D341Med (cell line): ENCODE measurements at places on chromosomes 7 and 10.
A peak's percentile ranks its signal among the peaks of the same experiment; 100 is the strongest.

DNA sequence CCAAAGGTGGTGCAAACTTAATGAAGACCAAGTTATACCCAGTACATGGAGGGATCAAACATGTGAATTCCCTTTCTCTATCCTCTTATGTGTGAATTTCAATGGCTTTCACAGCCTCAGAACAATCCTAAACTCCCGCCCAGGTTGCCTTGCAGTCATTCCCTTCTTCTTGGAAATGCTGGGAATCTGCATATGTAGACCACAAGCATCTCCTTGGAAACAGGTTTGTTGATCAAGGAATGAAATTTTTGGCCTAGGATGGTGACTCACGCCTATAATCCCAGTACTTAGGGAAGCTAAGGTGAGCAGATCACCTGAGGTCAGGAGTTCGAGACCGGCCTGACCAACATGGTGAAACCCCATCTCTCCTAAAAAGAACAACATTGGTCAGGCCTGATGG lies 77.8 kb upstream of the ABI1 start:
- DNase-seq: no peak

GRCh38 chr7:151579644-151580043 lies 59.9 kb upstream of the RHEB start:
- DNase-seq: no peak

DNA sequence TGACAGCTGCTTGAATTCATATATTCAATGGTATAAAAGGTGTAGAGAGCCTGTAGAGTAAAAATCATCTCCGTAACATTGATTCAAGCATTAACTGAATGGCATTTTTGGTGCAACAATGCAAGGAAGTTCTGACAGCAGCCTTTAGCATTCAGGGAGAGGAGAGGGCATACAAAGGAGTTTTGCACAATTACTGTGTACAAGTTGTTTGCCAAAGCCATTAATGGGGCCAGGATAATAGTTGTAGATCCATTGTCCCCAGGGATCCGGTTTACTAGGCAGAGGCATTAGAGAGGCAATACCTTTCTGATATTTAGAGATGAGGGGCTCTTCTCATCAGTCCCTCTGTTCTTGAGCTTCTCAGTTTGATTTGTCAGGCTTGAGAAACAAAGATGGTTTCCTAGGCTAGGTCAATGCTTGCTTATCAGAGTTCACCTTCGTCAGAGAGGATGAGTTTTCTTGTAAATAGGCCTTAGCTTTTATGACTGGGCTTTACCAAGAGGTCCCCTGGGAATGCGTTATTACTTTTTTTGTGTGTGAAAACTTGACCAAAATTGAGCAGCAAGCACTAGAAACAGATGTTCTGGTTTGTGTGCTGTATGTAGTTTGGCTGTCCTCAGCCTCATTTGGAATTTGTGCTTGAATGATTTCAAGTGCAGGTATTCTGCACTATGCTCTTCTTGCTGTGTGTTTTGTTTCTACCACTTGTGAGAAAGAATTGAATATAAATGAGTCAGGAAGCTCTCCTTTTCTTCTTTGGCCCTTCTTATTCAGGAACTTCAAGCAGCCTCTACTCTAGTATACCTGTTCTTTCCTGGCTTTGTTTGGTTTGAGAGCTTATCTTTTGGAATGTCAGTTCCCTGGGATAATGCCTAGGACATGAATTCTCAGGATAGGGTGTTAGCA lies 32.0 kb downstream of the SND1 start:
- DNase-seq: peak; percentile 52

DNA sequence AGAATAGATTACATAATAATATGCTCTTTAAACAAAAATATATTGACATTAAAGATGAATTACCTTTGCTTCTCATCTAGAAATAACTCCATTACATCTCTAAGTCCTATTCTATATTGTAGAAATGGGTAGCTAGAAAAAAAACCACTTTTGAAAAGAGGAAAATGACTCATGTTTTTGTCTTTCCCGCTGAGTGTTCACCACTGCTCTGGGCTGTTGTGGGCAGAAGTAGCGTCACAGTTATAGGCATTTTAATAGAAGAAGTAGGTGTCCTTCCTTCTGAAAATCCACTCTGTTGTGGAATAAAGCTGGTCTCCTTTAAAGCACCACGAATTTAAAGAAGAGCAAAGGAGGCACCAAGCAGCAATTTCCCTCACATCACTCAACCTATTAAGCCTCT lies 117.6 kb upstream of the NFE2L3 start:
- no peak for DNase-seq

DNA sequence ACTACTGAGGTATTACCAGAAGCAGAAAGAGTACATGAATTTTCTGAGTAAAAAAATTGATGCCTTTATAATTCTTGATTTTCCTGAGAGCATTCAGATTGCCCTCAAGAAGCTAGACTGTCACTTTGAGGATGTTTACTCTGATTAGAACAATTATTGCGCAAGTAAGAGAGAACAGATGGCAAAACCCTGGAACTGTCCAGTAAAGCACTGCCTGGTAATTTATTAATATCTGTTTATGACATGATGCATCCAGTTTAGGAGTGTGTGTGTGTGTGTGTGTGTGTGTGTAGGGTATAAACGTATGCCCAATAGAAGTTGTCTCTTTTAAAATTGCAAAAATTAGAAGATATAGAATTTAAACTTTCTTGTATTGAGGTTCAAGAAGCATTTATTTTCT lies 379.7 kb downstream of the PHTF2 start:
- DNase-seq: no peak
